ENCODE measurements at places on chromosomes 4 and X. TPM values are rescaled to one million over a fixed set of nuclear protein-coding genes. Genes with fewer than 3 reads are reported as not detected.

CYBB gene
- 7.4 TPM for total RNA-seq

RIBC1 gene
- not detected for total RNA-seq

KLKB1 gene
- 48.1 TPM for total RNA-seq

CFAP47 gene
- total RNA-seq: 0.09 TPM

RAB9B gene
- total RNA-seq: 0.16 TPM

ZMAT1 gene
- total RNA-seq: 2.8 TPM

FHDC1 gene
- total RNA-seq: 0.18 TPM

PASD1 gene
- not detected for total RNA-seq

TMEM144 gene
- total RNA-seq: 6.7 TPM

FHL1 gene
- 21.3 TPM for total RNA-seq

GRCh38 chr4:106258145-106259045 is 57.6 kb downstream of the TBCK start:
- DNase-seq: no peak

- DNase-seq: no peak
Measured at GRCh38 chrX:149458586-149458985, 46.5 kb downstream of the IDS start.

DNA sequence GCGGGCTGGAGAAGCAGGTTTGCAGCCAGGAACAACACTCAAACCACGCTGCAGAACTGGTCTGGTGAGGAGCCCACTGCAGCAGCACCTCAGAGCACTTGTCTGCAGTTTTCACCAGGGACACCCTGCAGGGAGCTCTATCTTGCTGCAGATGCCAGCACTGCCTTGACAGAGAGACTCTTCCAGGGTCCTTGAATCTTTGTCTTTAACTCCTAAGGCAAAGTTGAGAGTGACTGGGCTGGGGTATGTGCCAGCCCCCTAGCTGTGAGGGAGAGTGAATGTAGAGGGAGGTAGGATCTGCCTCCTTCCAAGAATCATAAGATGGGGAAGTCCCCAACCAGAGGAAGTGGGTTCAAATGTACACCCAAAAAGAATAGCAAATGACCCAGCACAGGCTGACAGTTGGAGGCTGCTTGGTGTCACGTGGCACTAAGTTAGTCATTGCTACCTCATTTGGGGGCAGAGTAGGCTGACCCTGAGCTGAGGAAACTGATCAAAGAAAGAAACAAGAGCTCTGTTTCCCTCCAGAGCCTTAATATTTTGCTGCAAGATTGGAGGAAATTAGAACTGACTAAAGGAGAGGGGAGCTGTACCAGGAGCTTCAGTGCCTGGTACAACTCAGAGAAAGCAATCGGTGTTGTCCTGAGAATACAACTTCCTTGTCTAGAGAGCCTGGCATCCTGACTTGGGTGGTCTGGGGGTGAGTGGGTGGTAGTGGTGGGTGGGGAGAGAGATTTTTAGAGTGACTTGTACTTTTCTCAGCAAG is 28.2 kb upstream of the HUWE1 start:
- DNase-seq: no peak

DNA sequence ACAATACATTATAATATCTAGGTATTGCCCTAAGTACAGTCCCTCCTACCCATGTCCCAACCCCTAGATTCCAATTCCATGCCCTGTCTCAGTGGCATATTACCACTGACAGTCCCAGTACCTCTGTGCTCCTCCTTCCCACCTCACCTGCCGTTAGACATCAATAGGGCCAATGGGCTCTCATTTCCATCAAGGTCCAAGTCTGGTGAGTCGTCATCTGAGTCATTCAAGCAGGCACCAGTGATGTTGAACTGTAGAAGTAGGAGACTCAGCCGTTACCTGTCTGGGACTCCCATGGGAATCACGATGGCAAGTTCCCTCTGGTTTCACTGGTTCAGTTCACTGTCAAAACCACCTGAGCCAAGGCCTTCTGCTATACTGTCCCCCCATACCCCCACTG is 51.7 kb downstream of the PHF8 start:
- DNase-seq: no peak

DNA sequence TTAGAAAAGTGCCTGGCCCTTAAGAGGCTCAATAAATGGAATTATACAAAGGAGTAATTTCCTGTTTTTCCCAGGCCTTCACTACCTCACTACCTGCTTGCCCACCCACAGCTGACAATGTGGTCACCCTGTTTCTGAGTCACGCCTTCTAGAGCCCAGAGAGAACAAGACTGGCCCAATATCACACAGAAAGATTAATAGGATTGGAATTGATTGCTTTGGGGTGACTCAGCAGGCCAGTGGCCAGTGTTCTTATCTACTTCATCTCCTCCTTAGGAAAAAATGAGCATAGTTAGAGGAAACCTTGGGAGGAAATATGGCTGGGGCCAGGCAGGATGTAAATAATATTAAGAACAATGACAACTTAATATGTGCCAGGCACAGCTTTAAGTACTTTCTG is 4.5 kb upstream of the FGF16 start:
- DNase-seq: no peak

DNA sequence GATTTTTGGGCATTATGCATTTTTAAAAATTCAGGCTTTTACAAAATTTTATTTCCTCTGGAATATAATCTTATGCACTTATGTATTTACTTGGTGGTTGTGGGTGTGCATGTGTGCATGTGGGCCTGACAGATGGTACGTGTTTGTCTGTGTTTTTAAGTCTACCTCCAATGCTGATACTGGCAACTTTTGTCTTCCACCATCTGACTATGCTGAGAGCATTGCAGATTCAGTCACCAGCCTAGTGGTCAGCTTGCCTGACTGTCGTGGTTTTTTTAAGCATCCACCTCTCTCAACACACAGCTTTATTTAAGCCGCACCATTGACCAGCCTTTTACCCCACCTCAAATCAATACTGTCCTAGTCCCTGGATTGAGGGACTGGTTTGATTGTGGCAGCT is 37.1 kb downstream of the FSTL5 start:
- no peak for DNase-seq

- DNase-seq: no peak
Measured at GRCh38 chr4:119498527-119498926, 130.1 kb downstream of the PDE5A start.

GRCh38 chrX:65871671-65872311 is 168.1 kb downstream of the VSIG4 start:
- DNase-seq: no peak

- no peak for DNase-seq
Measured at GRCh38 chr4:75031775-75032174, 98.9 kb downstream of the PARM1 start.

- no peak for DNase-seq
Measured at GRCh38 chr4:109676886-109677285, 26.4 kb downstream of the CASP6 start.

GRCh38 chr4:128381748-128382559 is 94.3 kb upstream of the PGRMC2 start:
- DNase-seq: no peak

- no peak for DNase-seq
Measured at GRCh38 chrX:78574306-78574705, 84.8 kb downstream of the RTL3 start.

DNA sequence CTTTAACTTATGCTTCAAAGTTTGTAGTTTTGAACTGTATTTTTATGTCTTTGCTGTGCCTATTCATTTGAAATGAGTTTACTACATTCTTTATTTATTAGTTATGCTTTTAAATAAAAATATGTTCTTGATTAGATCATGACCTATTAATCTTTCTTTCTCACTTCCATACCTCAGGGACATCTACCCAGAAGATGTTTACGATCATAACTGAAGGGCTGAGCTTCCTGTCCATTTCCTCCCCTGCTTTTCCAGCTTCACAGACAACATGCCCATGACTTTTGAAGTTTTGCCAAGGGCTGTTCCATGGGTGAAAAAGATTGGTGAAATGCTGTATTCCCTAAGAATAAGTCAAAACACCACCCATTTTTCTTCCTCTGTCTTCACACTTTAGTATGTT is 99.7 kb upstream of the DDIT4L start:
- no peak for DNase-seq

GRCh38 chr4:152581536-152582160 is 45.8 kb upstream of the FBXW7 start:
- DNase-seq: no peak

DNA sequence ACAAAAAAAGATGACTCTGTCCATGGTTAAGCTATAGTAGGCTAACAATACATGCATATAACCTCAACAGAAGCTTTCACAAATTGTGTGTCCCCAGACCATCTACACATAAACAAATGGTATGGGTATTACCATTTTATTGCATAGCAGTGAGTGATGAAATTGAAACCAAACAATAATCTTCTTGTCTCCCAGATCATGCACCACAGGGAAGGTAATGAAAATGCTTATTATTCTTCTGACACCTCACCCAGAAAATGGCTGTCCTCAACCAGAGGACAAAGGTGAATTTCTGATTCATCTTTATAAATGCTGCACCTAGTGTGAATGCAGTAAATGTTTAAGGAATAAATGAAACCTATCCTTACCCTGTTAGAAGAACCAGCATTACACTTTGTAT is 8.0 kb downstream of the PRSS12 start:
- DNase-seq: no peak

- DNase-seq: no peak
Measured at GRCh38 chr4:162952232-162952631, 214.5 kb downstream of the NAF1 start.

DNA sequence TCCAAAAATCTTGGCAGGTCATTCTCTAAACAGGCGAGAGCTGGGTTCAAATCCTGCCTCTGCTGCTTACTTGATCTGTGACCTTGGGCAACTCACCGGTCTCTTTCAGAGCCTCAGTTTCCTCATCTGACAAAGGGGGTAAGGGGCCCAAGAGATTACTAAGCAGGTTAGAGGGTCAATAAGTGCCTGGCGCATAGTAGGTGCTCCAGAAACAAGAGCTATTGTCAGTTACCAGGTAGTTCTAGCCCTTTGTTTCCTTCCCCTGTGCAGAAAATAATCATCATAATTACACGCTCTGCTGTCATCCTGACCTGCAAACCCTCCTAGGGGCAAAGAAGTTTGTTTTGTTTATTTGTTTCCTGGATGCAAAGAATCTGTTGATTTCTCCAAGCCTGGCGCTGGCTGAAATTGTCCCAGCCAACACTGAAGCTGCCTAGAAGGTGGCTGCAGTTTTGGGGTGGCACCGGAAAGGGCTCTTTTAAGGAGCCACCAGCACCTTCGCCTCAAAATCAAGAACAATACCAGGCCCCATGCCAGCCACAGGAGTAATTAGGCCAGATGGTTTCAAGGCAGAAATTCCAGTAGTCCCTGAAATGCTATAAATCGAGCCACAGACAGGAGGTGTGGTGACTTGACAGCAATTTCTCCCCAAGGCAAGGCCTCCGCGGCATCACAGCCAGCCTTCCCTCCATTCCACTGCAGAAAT is 10.2 kb upstream of the KIAA0232 start:
- DNase-seq: no peak

All from right lobe of liver (tissue), 6 donors.